ENCODE measurements at places on chromosomes 7 and 10. TPM values are rescaled to one million over a fixed set of nuclear protein-coding genes. Genes with fewer than 3 reads are reported as not detected.

Gene BEND7
- 19.9 TPM for total RNA-seq

Gene CTAGE15
- 1.8 TPM for total RNA-seq

Gene AKR1D1
- total RNA-seq = 0.06 TPM

Gene AKR1E2
- total RNA-seq = 24.2 TPM

Gene SLC13A1
- 10.6 TPM for total RNA-seq

Gene PEX1
- total RNA-seq = 26.6 TPM

Gene MINDY4
- total RNA-seq = 13.2 TPM

Gene ADAM8
- 11.7 TPM for total RNA-seq

Gene CYP26C1
- total RNA-seq = not detected

Gene MRLN
- 26.3 TPM for total RNA-seq

Gene TMEM236
- total RNA-seq = 0.64 TPM

Gene ARHGEF5
- 35.1 TPM for total RNA-seq

Gene CALHM2
- total RNA-seq = 21.1 TPM

Gene SFRP4
- 11.2 TPM for total RNA-seq

Gene ELMO1
- 31.2 TPM for total RNA-seq

Gene EPHA1
- 11.1 TPM for total RNA-seq

Measured in metanephros (tissue), 2 donors.